ENCODE measurements at places on chromosomes 11 and 22.

- DNase-seq, result no peak
These were observed 20.1 kb upstream of the MCHR1 start for GRCh38 chr22:40659166-40659565.

- no peak for DNase-seq
These were observed 115.6 kb downstream of the CSTPP1 start for GRCh38 chr11:47052165-47052564.

GRCh38 chr11:26618441-26618840 lies 46.4 kb upstream of the MUC15 start:
- DNase-seq, result no peak

- DNase-seq, result no peak
These were observed 293.9 kb downstream of the GUCY1A2 start for GRCh38 chr11:106724293-106724892.

DNA sequence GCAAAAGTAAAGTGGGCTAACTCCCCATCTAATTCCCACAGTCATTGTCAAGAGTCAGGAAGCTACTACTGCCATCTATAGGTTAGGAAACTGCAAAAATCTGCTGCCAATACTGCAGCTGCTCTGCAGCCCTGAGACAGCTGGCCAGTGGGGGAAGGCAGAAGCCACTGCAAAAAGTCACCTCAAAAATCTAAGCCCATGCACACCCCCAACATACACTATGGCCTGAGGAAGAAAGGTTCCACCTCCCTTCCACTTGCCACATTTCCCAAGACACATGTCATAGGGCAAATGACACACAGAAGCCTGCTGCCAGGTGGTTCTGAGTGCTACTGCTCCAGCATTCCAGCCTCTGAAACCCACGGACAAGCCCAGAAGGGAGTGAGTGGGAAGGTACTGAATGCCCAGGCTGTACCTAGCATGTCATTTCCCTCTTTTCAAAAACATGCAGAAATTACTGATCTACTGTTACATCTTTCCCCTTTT lies 36.9 kb downstream of the DGCR2 start:
- DNase-seq, result no peak

DNA sequence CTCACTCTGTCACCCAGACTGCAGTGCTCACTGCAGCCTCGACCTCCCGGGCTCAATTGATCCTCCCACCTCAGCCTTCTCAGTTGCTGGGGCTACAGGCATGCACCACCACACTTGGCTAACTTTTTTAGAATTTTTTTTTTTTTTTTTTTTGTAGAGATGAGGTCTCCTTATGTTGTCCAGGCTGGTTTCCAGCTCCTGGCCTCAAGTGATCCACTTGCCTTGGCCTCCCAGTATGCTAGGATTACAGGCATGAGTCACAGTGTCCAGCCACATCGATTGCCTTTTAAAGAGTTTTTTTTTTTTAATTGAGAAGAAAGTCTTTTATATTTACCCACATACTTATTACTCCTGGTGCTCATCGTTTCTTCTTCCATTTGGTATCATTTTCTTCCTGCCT lies 30.0 kb downstream of the PARVG start:
- DNase-seq, result no peak

DNA sequence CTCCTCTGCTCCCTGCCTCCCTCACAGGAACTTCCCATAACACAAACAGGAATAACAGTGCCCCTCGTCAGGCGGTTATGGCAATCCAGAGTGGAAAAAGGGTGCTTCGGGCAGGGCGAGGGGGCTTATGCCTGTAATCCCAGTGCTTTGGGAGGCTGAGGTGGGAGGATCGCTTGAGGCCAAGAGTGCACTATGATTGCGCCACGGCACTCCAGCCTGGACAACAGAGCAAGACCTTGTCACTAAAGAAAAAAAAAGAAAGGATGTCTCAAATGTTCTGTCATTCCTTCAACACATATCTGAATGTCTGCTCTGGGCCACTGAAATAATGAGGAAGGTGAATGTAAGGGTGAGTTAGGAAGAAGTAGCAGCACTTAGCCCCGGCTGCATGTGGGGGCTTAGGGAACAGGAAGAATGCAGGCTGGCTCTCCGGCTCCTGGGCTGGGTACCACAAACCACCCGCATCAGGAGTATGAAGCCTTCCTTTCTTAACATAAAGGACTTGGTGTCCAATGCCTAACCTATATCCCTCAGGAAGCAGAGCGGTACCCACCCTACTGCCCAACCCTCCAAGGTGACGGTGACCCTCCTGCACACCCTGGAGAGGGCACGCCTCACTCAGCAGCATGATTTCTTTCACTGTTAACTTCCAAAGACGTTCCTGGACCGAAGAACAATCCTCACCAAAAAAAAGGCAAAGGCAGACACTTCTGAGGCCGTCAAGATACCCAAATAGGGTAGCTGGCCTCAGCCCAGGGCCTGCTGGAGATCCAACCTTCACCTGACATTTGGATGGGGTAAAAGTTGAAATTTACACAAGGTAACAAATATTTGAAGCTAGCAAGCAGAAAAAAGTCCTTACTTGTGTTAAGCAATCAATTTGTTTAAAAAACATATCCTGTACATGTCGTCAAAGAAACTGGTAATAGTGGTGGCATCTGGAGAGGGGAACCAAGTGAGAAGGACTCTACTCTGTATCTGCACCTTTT lies 3.8 kb downstream of the CPT1A start:
- no peak for DNase-seq

- DNase-seq, result no peak
These were observed 128.9 kb downstream of the CCDC34 start for GRCh38 chr11:27234043-27234668.

DNA sequence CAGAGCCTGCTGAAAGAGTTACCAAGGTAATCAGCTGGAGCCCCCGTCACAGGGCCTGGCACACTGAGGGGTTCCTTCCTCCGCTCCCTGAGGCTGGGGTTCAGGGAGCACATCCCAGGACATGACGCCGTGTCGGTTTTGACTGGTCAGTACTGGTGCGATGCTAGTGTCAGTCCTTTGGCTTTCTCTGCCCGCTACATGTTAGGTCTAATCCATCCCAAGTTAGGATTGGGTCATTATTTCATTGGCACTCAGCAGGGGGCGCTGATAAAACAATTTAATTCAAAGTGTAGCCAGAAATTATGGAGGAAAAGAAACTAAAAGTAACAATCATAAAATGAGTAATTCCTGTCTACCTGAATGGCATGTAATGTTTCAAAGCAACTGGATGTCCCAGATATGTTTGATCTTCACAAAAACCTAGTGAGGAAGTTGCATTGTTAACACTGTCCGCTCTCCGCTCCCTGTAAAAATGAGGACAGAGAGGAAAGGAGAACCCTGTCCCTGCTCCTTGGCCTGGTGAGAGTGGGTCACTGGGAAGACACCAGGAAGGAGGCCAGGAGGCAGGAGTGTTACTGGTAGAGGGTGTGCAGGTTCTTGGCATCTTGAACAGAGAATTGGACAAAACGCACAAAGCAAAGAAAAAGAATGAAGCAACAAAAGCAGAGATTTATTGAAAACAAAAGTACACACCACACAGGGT lies 27.1 kb downstream of the TSKU start:
- no peak for DNase-seq

DNA sequence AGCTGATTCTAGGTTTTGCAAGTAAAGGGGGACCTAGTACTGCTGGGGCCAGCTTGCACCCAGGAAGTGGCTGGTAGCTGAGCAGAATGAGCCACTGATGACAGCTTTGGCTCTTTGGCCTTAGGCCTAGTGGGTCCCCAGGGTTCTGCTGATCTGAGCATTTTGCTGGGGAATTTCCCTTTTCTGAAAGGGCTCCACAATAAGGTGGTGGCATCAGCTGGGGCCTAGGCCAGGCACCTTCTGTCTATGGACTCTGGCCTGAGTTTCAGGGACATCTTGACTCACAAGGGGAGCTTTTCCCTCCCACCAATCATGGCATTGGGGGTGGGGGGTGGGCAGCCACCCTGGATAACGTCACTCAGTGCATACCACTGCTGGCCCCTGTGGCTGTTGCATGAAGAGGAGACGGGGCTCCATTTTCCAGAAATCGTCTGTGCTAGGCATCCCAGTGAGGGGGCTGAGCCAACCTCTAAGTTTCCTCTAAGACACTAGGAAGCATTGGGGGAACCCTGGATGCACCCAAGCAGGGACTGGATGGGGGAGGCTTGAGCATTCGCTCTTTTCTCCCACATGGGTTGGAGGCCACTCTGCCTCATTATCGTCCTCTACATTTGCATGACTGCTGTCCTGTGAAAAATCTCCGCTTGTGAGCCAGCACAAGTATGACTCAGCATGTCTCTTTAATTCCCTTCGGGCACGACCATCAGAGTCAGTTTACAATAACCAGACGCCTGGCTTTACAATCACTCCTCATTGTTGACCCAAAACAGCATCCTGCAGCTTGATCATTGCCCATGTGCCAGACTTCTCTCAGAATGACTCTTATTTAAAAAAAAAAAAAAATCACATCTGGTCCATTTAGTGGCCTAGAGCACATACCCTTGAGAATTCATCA lies 145.0 kb upstream of the THY1 start:
- no peak for DNase-seq

DNA sequence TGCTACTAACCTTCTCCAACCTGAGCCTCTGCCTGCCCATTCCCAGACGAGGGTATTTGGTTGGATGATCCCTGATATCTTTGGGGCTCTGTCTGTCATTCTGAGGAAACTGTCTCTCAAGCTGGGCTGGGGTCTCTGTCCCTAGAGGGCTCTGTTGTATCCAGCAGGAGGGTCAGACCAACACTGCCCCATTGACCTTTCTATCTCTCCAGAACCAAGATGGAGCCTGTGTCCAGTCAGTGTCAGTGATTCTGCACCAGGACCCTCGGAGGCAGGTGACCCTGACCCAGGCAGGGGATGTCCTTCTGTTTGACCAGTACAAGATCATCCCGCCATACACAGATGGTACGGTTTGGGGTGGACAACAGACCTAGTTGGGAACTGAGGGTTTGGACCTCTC lies 21.9 kb downstream of the OTOG start:
- DNase-seq, result no peak

DNA sequence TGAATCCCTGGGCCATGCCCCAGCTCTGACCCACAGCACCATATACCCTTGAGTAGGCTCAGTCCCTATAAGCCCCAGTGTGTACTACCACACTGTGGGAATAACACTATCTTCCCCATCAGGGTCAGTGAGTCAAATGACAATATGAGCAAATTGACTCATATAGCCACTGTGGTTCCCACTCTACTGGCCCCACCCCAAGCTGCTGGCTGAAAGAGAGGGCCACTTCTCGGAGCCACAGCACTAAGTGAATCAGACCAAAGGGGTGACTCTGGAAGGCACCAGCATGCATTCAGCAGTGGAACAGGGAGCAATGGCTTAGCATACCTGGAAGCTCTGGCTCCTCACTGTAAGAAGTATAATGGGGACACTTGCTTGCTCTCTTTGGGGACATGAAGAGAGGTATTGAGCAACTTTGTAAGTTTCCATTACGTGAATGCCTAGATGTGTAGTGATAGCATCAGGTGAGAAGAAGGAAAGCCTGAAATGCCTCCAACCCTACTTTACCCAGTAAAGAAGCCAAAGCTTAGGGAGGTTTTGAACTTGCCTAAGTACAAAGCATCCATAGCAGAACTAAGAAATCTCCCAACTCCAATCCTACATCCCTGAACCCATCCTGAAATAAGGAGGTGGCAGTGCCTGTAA lies 13.5 kb downstream of the CD59 start:
- DNase-seq, result no peak

DNA sequence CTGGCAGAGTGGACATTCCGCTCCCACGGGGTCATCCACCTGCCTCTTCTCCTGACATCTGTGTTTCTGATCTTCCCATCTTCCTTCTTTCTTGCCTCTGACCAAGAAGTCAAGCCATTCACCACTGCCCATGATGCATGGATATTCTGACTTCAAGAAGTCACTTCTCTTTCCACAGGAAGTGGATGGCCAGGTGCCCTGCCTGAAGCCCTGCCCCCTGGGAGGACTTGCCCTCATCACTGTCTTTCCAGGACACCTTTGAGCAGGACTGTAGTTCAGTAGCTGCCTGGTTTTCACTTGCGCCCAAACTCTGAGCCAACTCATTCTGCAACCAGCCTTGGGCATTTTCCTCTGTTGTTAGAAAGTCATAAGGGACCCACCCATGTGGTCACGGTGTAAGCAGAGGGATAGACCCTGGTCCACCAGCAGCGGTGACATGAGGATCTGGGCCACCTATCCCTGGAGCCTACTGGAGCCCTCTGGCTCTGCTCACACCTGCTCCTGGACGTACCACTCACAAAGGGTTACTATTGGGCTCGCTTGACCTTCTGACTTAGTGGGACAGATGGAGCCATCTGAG lies 6.9 kb downstream of the CYTH4 start:
- no peak for DNase-seq

Measured in nucleus accumbens (tissue), 56 donors.